Right lung (tissue), 10 donors: ENCODE measurements at places on chromosomes 7 and 10. TPM values are rescaled to one million over a fixed set of nuclear protein-coding genes. Genes with fewer than 3 reads are reported as not detected.

GRCh38 chr10:126209451-126209850 lies 178.8 kb downstream of the ADAM12 start:
- no peak for DNase-seq

GRCh38 chr10:85458324-85458723 lies 908.3 kb downstream of the GRID1 start:
- no peak for DNase-seq

- DNase-seq = no peak
Observed at GRCh38 chr7:70435634-70436033, 696.3 kb upstream of the GALNT17 start.

DNA sequence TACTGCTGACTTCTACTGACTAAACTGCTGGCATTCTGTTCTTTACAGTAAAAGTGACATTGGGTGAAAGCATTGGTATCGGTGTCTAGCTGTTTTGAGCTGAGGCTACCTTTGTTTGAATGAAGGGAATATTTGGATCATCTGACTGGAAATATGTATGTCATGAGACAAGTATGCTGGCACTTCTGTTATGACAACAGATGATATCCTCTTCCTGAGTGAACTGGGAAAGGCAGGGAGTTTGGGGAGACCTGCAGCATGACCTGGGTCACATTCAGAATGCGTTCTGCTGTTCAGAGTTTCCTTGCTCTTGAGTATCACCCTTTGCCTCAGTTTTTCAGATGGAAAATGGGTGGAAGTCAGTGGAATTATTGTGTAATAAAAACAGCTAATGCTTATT lies 81.8 kb downstream of the PLCE1 start:
- DNase-seq = no peak

The WNT2 gene
- polyA plus RNA-seq = 163 TPM

The GPC2 gene
- polyA plus RNA-seq = 14.9 TPM
